ENCODE measurements at places on chromosomes 12 and 14.

- no peak for DNase-seq
Observed at GRCh38 chr12:54572881-54573280, 15.6 kb downstream of the PPP1R1A start.

- no peak for DNase-seq
Observed at GRCh38 chr12:53829130-53829819, 77.5 kb upstream of the CISTR start.

DNA sequence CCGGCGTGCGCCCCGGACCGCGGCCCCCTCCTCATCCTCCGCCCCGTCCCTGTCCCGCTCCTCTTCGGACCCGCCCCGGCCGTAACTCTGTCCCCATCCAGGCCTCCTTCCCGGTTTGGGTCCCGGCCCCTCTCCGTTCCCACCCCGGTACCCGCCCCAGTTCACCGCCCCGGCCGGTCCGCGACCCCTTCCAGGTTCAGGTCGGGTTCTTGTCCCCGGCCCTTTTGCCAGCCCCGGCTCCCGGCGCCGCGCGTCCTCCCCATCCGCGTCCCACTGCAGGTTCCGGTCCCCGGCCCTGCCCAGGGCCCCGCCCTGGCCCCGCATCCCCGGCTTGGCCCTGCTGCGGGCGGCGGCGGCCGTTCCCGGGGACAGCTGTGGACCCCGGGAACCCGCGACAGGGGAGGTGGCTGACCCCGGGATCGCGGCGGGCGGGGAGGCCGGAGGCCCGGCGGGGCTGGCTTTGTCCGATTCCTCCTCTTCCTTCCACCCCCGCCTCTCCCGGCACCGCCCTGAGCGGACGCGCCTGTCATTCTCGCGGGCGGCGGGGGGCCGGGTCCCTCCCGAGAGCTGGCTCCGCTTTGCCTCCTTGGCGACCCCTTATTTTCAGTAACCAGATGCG is 601 bp downstream of the KLC1 start:
- no peak for DNase-seq

GRCh38 chr12:43271659-43272058 is 280.3 kb downstream of the ADAMTS20 start:
- DNase-seq: no peak

DNA sequence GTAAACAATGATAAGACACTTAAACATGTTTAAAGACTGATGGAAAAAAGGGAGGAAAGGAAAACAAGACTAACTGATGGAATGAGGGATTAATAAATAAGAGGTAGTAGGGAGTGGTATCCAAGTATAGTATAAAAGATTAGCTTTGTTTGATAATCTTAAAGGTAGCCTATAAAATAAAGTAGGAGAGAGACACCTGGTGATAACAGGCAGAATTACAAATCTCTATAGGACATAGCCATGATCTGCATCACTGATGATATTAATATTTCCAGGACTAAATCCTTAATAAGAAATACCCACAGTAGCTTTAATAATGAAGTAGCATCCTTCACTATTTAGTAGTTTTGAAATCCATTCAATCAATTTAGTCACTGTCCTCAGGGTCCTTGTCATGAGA is 30.4 kb downstream of the DLGAP5 start:
- no peak for DNase-seq

DNA sequence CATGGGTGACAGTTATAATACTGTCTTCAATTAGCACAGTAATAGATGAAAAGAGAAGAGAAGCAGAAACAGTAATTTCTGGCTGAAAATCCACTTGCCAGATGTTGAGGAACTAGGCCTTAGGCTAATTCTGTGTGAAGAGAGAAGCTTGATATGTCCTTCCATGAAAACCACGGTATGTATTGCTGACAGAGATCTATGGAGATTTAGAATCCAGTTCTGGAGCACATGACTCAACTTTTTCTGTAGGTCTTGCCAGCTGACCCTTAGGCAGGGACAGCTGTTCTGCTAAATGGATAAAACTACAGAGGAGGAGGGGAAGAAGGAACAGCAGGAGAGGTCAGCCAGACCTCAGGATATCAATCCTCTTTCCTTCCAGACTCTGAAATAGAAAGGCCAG is 211.5 kb downstream of the PRKD1 start:
- no peak for DNase-seq

DNA sequence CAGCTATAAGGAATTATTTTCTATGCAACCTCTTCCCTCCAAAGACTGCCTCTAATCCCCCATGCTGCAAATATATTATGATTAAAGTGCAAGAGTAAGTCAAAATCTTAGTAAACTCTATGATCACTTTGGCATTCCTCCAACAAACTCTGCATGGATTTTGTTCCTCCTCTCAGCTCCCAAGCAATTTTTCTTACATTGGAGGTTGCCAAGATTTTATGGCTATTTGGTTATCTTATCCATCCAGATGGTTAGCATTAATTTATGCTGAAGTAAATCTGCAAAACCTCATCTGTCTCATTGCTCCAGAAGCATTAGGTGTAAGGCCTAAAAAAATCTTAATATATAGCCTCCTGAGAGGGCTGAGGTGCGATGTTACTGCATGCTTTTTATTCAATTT is 228.1 kb downstream of the CHST11 start:
- no peak for DNase-seq

- no peak for DNase-seq
Observed at GRCh38 chr12:50960130-50960529, 7.8 kb downstream of the HIGD1C start.

- DNase-seq: no peak
Observed at GRCh38 chr12:38995249-38995648, 89.9 kb upstream of the CPNE8 start.

DNA sequence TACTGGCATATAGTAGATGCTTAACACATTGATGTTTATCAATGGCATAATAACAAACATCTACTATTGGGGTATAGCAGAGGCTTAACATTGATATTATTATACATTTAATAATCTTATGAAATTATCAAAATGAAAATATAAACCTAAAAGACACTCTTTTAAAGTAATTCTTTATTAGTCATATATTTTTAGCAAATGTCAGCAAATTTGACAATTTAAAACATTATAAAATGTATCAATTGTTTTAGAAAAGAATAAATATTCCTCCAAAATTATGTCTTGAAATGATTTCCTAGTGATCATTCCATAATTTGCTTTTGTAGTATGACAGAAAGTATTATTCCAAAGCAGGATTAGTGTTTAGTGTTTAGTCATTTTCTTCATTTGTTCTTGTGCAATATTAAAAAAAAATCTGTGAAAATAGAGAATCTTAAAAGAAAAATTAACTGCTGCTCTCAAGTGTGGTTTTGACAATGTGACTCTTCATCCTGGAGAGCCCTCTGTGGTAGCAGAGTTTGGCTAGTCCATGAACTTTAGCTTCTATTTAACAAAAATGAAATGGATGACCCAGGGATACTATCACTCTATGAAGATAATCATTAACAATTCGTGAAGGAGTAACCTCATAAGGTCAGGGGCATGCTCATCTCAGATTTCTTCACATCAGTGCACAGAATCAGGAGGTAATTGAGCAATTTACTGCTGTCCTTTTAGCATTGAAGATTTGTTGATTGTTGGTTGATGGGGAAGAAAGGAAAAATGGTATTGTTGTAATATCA is 1018.5 kb downstream of the LRFN5 start:
- DNase-seq: no peak

GRCh38 chr14:20516921-20517320 is 11.6 kb downstream of the RNASE10 start:
- no peak for DNase-seq

- no peak for DNase-seq
Observed at GRCh38 chr12:118064608-118065007, 3.6 kb upstream of the WSB2 start.

DNA sequence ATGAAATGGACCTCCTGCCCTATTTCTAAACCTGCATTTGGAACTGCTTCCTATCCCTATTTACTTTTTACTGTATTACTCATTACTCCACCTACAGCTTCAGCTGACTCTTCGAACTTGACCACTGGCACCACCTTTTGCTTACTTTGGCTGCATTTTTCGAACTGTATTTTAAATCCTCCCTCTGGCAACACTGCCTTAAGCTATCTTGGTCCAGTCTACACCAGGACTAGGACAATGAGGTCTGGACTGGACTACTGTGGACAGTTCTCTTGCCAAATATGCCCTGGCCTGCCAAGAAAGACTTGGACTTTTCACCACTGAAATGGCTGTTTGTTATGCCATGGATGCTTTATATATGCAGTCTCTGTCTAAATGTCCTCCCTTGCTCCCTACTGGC is 328.1 kb downstream of the BTG1 start:
- DNase-seq: no peak

- DNase-seq: no peak
Observed at GRCh38 chr12:123761841-123762714, at the start of gene DNAH10. DNAH10 (plus strand) TSS chr12:123762301; CDS start chr12:123762337, 36 bp downstream.

DNA sequence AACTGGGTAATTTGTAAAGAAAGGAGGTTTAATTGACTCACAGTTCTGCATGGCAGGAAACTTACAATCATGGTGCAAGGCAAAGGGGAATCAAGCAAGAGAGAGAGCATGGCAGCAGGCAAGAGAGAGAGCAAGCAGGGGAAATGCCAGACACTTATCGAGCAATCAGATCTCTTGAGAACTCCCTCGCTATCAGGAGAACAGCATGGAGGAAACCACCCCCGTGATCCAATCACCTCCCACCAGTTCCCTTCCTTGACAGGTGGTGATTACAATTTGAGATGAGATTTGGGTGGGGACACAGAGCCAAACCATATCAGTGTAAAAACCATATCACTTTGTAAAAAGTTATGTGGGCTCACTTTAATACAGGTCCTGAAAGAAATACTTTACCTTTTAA is 56.4 kb upstream of the NEDD1 start:
- DNase-seq: no peak

GRCh38 chr14:96029089-96029645 is 10.0 kb upstream of the C14orf132 start:
- no peak for DNase-seq

DNA sequence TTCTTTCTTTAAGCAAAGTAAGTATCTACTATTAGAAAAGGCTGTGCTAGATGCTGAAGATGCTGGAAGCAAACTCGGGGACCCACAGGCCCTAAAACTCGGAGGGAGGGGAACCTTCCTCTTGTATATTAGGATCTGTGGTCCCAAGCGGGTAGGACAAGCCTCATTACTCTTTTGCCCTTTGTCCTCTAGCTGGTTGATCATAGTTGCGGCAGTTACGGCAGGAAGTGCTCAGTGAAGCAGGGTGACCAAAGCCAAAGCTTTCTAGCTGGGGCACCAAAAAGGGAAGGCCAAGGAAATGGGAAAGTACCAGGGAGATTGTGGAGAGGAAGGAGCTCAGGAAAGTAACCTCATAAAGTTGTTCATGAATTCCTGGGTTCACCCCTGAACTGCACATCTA is 76.3 kb downstream of the SCFD1 start:
- no peak for DNase-seq

- DNase-seq: no peak
Observed at GRCh38 chr14:92241966-92242595, 80.9 kb upstream of the SLC24A4 start.

GRCh38 chr14:96683562-96684289 is 113.5 kb upstream of the VRK1 start:
- no peak for DNase-seq

- DNase-seq: no peak
Observed at GRCh38 chr14:92486881-92487280, 26.7 kb upstream of the RIN3 start.

Data from activated CD4-positive, CD25-positive, alpha-beta regulatory T cell treated with anti-CD3 and anti-CD28 coated beads, Interleukin-2, amount 50 U/mL, for 16 hours (primary cell).